ENCODE measurements at places on chromosomes 1 and 21.

DNA sequence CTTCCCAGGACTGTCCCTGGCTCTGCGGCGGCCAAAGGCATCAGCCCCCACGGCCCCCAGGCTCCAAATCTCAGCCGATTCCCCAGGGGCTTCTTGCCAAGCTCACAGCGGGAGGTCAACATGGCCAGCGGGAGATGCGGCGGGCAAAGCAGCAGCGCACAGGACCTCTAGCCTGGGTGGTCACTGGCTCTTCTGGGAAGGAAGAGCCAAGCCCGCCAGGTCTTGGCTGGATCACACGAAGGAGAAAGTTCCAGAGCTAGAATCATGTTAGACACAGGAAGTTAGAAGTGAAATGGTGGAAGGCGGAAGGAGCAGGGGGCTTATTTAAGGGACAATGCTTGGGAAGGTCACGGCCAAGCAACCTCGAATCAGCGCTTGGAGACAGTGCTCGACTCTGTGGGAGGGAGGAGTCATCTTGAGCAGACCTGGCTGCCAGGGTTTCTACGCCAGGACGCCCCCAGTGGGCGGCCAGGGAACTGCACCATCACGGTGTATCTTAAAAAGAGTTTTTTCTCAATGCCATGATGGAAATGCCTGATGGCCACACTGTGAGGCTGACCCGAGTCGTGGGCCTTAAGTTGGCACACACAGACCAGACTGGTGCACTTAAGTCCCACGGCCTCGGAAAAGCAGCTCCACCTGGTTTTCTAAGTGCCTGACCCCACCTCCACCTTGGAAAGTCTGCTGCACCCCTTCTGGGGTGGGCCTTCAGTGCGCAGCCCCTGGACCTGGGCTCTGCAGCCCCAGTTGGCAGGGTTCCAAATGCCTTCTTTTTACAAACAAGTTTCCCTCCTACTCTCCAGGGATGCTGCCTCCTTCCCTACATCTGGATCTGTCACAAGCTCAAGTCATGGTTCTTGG, 29.3 kb downstream of the SLC66A1 start:
- DNase-seq, result peak; percentile 74

DNA sequence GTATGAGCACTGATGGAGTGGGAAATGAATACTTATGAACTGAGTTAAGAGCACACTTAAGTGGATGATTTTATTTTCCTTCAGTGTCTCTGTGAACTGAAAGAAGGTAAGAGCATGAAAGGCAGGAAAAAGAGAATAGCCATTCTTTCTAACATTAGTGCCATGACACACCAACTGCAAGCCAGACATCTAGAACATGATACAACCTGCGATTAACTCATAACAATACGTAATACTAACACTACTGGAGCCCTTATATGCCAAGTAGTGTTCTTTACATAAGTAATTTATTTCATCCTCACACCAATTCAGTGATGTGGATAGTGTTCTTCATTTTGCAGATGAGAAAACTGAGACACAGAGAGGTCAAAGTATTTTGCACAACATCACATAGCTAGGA, 56.7 kb downstream of the PRRX1 start:
- DNase-seq, result no peak

DNA sequence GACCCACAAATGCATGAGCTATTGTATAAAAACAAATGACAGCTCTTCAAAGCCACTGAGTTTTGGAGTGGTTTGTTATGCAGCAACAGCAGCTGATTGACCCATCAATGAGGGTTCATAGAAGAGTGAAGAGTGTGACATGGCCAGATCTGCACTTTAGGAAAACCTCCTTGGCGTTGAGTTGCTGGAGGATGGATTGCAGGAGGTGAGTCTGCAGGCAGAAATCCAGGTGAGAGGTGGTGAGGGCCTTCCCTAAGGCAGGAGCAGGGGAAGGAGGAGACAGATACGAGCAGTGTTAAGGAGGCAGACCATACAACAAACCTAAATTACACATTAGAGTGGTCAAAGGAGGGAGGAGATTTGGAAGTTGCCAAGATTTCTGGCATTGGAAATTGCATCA, 169.3 kb upstream of the CSF3R start:
- DNase-seq, result no peak

GRCh38 chr1:42847111-42847595, 740 bp downstream of the ZNF691 start:
- DNase-seq, result no peak

DNA sequence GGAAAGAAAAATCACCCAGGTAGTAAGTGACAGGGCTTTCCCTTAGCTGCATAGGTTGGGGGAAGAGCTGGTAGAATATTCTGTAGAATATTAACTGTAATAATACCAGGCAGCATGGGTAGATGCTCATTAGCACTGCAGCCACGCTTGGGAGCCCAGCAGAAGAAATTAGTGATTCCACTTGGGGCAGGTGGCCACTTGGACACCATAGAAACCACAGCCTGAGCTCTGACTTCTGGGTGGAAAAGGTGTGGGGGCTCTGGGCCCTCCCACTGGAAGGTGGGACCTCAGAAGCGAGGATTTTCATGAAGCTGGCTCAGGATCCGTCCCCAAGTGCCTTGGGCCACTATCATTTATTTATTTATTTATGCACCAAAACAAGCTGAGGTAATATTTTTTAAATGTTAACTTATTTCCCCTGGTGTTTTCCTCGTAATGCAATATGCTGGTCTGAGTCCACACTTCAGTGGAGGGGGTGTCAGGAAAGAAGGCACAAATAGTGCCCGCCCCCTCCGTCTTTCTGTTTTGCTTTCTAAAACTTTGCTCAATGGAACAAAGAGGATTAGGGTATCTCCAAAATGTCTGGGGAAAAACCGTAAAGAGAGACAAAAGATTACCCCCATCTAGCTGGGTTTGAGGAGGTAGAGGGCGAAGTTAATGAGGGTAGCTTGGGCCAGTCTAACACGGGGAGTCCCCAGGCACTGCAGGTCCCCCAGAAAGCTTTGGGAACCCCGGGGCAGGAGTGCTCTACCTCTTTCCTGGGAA, 75.2 kb upstream of the GADD45A start:
- no peak for DNase-seq

GRCh38 chr1:167064621-167065020, 25.6 kb downstream of the GPA33 start:
- DNase-seq, result no peak

All from 8988T (cell line).